ENCODE measurements at places on chromosomes 12 and 14.

DNA sequence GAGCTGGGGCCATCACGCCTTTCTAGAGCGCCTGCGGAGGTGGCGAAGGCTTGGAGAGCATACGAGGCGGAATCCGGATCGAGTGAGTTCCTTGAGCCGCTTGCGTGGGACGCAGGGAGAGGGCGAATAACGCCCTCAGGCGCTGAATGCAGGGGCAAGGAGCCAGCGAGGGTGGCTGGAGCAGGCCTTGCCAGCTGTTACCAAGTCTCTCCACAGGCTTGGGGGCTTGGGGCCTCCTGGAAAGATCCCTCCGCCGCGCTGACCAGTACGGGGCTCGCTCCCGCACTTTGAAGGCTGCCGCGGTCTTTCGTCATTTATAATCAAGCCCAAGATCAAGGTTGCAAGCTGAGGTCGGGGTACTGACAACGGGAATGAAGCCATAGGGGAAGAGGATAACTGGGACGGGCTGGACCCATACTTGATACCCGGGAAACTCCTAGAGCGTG, 1.2 kb downstream of the FLRT2 start:
- DNase-seq, result no peak

GRCh38 chr14:22243971-22244581, 344.9 kb downstream of the DAD1 start:
- no peak for DNase-seq

GRCh38 chr14:75961662-75962061, 20.1 kb downstream of the TGFB3 start:
- no peak for DNase-seq

DNA sequence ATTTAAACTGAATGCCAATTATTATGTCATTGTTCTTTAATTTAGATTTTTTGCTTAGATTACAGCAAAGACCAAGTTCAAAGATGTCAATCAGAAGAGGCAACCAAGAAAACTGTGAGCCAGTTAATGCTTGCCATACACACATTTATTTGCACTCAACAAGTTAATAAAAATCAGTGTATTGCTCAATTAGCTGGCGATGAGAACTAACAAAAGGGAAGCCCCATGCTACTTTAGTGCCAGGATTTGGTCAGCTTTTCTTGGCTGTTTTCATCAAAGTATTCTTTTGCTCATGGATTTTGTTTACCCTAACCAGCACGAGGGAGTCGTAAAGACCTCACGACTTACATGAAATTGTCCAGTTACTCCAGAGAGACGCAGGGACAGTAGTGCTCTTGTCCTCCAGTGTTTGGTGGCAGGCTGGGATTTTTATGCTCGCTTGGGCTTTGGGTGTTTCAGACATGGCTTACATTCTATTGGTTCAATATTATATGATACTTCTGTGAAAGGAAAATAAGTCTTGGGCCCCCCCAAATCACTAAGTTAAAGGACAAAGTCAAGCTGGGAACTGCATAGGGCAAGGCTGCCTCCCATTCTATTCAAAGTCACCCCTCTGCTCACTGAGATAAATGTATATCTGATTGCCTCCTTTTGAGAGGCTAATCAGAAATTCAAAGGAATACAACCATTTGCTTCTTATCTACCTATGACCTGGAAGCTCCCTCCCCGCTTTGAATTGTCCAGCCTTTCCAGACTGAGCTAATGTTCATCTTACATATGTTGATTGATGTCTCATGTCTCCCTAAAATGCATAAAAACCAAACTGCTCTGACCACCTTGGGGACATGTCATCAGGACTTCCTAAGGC, 7.4 kb upstream of the B4GALNT1 start:
- no peak for DNase-seq

DNA sequence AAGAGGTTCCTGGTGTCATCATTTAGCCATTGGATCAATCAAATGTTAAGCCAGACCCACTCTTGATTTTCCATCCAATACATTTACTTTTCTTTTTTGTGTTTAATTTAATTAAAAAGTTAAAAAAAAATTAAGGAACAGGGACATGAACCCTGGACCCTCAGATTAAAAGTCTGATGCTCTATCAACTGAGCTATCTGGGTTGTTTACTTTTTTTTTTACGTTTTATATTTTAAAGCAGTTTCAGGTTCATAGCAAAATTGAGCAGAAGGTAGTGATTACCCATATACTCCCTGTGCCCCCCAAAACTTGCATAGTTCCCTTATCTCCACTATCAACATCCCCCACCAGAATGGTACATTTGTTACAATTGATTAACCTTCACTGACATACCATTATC, 3.0 kb upstream of the ACOT4 start:
- no peak for DNase-seq

- no peak for DNase-seq
These were observed 999.3 kb downstream of the VRK1 start for GRCh38 chr14:97796511-97796910.

DNA sequence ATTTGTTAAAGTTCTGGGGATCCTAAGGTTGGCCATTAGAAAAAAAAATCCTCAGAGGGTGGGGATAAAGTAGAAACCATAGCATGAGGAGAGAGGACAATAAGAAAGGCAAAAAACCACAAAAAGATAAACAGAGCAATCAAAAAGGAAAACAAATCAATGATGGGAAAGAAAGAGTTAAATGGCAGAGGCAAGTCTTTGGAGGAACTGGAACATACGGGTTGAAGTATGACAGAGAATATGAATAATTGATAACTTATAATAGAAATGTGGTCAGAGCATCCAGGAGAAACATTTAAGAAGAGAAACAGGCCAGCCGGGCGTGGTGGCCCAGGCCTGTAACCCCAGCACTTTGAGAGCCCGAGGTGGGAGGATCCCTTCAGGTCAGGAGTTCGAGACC, 17.8 kb upstream of the SALL2 start:
- no peak for DNase-seq

- no peak for DNase-seq
These were observed 2.0 kb downstream of the PRKAB1 start for GRCh38 chr12:119669744-119670472.

- DNase-seq, result no peak
These were observed 122.8 kb downstream of the VRK1 start for GRCh38 chr14:96920023-96920422.

DNA sequence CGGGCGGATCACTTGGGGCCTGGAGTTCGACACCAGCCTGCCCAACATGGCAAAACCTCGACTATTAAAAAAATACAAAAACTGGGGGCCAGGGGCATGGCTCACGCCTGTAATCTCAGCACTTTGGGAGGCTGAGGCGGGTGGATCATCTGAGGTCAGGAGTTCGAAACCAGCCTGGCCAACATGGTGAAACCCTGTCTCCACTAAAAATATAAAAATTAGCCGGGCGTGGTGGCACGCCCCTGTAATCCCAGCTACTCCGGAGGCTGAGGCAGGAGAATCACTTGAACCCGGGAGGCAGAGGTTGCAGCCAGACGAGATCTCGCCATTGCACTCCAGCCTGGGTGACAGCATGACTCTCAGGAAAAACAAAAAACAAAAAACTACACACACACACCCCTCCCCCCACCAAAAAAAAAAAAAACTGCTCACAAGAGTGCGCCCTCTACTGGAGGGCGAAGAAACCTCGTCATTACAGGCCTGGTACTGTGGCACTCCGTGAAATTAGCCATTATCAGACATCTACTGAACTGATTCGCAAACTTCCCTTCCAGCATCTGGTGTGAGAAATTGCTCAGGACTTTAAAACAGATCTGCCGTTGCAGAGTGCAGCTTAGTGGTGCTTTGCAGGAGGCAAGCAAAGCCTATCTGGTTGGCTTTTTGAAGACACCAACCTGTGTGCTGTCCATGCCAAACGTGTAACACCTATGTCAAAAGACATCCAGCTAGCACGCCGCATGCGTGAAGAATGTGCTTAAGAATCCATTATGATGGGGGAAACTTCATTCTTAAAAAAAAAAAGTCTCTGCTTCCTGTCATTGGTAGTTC, 7.7 kb downstream of the PPP1R3E start:
- DNase-seq, result no peak

DNA sequence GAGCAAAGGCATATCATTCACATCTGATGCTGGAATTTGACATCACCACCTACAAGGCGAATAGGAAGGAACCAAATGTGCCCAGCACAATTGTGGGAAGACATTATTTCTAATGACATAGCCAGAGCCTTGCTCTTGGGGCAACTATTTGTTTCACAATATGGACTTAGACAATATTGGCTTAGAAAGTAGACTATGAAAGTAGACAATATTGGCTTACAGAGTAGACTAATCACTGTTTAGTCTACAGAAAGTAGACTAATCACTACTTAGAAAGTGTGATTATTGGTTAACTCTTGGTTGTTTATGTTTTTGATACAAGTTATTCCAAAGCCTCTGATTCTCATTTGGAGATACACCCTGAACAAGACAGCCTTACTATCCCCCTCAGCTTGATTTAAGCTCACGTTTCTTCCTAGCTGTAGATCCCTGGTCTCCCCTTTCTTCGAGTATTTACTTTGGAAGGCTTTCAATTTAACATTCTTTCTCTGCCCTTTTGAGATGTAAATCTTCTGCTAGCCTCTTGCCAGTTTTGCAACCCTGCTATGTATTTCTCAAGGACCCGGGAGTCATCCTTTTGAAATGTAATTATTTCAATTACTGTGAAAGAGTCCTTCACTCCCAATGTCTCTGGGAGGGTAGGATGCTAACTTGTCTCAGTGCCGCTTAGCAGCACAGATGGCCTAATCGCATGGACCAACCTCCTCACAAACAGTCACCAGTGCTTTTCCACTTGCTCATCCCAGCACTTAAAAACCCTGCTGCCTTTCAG, 843.2 kb downstream of the GALC start:
- no peak for DNase-seq

- DNase-seq, result no peak
These were observed 71.1 kb downstream of the DUSP16 start for GRCh38 chr12:12491606-12492005.

- no peak for DNase-seq
These were observed 144.9 kb upstream of the CRY1 start for GRCh38 chr12:107238296-107238695.

DNA sequence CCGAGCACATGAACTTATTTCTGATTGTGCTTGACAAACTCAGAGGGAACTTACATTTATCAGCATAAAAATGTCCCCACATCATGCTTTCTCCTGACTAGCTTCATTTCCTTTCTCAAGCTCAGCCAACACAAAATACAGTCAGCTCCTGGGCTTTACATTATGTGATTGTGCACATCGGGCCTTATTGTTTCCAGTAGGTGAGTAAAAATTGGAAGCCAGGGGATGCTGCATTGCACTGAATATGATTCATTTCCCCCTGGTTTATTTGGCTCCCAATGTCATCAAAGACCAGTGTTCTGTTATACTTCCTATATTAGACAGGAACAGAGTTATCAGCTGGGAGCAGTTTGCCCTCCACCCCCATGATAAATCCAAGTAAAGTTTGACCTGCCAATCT, 521.8 kb downstream of the RMST start:
- DNase-seq, result no peak

DNA sequence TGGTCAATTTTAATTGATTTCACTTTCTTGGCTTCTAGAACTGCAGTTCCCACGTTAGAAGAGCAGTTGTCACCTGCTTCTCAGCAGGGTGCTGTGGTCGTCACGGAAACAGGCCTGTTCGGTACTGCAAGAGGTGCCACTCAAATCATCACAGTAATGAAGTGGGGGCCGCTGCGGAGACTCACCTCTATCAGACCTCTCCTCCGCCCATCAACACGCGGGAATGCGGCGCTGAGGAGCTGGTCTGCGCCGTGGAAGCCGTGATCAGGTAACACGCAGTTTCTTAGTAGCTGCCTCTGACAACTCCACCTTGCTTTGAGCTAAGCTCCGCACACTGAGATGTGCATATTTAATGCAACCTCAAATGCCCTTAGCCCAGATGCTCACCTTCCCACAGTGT, 107.2 kb downstream of the UNC79 start:
- DNase-seq, result no peak

DNA sequence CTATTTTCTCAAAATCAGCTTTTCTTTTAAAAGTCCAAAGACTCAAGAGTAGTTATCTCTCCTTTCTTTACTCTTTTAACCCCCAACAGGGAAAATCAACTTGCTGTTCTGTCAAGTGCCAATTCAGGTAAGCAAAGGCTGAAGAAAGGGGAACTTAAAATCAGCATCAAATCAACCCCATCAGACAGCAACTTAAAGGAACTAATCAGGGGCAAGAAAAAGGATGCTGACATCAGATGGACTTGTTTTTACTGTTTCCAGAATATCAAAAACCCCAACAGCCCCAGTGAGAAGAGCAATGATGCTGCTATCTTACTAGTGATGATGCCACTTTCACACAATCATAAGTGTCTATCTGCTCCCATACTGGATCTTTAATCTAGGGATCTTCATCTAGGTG, 3.4 kb downstream of the BAZ2A start:
- DNase-seq, result no peak

Data from SW 1271 (cell line).